ENCODE measurements at places on chromosomes 1 and 21.

DNA sequence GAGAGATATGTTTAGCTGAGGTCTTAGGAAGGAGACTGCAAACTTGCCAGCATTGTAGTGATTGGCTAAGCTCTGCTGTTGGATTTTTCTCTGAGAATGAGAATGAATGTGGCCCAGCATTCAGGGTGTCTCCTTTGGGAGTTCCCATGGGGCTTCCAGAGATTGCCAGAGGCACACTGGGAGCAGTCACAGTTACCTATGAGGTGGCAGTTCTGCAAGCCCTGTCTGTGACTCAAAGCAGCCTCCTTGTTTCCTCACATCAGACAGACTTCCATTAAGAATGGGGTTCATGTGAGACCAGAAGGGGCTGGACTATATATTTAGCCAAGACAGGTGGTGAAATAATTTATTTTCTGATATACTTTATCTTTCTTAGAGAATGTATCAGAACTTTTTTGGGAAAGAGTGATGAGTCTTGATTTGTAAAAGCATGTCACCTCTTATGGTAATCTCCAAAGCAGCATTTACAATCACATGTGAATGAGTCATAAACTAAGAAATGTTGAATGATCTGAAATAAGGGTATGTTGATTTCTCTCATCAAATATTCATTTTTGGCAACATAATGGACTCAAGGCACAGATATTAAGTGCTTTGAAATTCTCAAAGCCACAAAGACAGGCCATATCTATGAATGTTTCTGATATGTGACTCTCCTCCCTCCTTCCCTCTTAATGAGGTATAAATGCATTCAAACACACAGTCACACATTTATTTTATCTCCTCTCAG is 9.5 kb upstream of the SLC19A2 start:
- no peak for DNase-seq

DNA sequence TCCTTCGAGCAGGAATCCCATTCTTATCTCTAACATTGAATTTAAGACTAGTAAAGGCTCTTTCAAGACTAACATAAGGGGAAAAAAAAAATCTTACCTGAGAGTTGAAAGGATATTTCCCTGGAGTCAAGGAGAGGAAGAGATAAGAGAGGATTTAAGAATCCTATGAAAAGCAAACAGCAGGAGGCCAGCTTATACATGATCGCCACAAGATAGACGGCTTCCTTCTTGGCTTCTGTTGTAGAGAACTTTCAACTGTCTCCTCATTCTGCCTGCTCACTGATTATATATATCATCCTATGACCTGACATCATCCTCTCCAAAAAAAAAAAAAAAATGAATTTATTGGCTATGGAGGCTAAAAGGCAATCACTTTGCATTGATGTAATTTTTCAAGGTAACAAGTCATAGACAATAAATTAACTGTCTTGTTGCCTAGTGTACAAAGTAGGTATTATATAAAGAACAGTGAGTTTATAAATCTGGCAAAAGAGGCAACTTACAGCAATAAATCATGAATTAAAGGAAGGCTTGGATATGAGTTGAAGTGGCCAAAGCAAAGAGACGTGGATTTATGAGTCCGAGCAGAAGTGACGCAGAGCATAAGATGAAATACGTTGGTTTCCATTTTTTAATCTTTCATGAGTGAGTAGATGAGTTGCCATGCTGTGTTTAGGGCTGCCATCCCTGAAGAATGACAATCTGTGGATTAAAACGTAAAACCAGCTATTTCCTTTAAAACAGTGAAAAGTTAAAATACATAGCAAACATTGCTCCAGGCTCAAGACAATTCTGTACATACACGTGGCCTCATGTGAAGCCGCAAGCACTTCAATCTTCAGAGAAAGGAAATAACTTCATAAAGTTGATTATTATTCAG is at the start of gene UTS2:
Gene UTS2, minus strand, starts transcription at position 262 of the 880 bp plus-strand sequence. Its CDS starts 62 bp downstream, at position 200.
- no peak for DNase-seq

DNA sequence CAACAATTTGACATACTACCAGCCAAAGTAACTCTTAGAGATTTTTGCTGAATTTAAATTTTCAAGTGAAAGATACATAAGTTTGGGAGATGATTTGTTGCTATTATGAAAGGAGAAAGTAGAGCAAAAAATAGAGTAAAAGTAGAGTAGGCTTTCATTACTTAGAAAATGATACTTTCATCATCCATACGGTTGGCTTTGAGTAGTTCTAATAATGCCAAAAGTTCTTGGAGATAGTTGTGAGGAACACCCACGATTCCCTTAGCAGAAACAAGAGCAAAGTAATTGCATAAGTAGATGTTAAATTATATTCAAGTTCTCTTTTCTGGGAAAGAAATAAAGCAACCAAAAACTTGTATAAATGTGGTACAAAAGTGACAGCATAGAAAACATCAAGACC is 95.0 kb upstream of the VAV3 start:
- DNase-seq, result no peak

GRCh38 chr1:31796707-31797106 is 19.1 kb downstream of the SPOCD1 start:
- no peak for DNase-seq
